SK-MEL-5 (cell line): ENCODE measurements at places on chromosomes 12 and 14.

GRCh38 chr14:76019676-76020075 lies 34.1 kb downstream of the IFT43 start:
- DNase-seq, result no peak

DNA sequence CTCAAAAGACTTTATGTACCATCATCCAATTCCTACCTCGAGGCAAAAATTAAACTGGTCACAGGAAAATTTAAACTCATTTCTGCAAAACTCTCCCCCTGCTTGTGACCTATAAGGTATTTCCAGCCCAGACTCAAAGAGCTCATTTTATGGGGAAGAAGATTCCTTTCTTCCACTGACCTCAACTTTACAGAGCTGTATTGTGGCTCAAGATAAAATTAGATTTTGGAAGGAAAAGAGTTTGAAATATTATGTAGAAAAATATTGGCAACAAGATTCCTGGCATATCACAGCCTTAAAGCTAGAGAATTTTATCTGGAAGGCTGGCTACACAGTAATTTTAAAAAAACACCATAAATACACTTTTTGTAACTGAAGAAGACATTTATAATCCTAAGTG lies 91.7 kb downstream of the STXBP6 start:
- DNase-seq, result peak; percentile 95

DNA sequence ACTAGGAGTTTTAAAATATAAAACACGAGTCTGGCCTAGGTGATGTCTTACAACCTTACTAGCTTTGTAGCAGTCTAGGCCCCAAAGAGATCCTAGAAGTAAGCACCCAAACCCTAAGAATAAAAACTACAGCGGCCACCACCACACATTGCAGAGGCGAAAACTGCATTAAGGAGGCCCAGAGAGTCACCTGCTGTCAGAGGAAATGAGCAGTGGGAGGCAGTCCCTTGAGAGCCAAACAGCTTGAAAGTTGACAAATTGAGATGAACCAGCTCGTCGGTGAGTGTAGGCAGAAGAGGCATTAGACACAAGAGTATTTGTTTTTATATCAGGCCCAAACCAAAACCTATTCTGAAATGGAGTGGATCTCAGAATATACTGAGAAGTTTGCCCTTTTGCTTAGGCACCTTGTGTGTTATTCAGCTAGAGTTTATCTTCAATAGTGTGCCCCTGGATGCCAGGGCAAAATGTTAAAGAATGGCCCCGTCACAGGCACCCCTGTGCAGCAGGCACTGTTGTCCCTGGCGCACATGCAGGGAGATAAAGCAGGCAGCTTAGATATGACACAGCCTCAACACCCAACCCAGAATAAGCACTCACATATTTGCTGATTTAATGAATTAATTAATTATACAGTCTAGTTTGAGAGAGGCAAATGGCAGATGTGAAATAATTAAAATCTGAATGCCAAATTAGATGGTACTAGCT lies 56.7 kb downstream of the TTC7B start:
- no peak for DNase-seq

DNA sequence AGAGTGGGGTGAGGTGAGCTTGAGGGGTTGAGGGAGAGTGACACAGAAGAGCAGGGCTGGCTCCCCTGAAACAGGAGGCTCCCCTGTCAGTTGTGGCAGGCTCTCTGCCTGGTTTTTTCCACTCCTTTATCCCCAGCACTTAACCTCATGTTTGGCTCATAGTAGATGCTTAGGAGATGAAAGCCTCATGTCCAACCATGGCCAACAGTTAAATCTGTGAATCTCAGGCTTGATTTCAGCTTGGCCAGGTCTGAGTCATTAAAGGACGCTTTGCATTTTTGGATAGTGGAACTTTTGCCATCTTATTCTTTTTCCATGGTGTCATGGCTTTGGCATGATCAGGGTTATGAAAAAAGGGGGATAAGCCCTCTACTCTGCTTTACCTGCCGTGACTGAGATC lies 117.2 kb downstream of the CACNA1C start:
- DNase-seq, result no peak

DNA sequence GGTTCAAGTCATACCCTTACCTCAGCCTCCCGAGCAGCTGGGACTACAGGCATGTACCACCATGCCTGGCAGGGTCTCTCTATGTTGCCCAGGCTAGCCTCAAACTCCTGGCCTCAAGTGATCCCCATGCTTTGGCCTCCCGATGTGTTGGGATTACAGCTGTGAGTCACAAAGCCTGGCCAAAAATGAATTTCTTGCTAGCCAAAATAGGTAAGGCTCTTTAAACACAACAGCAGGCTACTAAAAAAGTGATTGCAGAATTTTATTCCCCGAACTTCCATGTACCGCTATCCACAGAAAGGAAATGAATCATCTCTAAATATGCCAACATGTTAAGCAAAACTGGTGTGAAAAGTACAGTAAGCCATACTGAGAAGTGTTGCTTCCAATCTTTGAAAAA lies 50.6 kb downstream of the WDHD1 start:
- DNase-seq, result no peak

- DNase-seq, result no peak
Measured at GRCh38 chr12:54330442-54330841, 5.5 kb downstream of the COPZ1 start.

DNA sequence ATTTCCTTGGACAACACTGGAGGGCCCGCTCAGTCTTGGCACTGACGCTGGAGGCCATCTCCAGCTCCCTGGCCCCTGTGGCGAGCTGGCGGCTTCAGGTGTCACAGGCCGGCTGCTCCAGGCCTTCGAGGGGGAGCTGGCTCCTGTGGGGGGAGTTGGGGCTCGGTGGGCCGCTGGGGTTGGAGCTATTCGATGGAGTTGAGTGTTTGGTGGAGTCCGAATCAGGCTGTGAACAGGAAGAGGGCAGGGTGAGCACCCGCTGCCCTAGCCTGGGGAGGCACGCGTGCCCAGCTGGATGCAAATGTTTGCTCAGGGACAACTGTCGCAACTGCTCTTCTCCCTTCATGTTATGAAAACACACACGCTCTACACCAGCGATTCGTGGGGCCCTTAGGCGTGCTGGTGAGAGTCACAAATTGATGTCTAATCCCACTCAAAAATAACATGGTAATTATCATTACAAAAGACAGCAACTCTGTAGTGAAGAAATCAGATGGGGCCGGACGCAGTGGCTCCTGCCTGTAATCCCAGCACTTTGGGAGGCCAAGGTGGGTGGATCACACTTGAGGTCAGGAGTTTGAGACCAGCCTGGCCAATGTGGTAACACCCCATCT lies 11.3 kb downstream of the AMN start:
- DNase-seq, result no peak

DNA sequence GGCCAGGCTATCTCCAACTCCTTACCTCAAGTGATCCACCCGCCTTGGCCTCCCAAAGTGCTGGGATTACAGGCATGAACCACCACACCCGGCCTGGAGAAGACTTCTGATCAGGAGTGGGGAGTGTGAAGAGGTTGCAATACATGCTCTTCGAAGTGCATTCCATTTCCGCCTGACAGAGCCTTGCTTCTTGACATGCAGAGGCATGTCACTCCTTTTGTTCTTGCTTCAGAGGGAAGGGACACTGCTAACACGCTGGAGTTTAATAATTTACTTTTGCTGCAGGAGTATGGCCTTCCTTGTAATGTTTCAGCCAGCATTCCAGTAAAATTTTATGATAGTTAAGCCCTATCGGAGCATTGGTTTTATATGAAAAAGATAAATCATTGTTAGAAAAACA lies 74.9 kb downstream of the SLC25A47 start:
- DNase-seq, result no peak

GRCh38 chr14:79475887-79476532 lies 735.3 kb downstream of the DIO2 start:
- no peak for DNase-seq

GRCh38 chr12:93760275-93760875 lies 83.2 kb downstream of the CRADD start:
- no peak for DNase-seq

- peak; percentile 20 for DNase-seq
Measured at GRCh38 chr12:62934239-62934798, 631 bp downstream of the PPM1H start.

- DNase-seq, result no peak
Measured at GRCh38 chr12:68958322-68958721, 25.4 kb upstream of the CPM start.

DNA sequence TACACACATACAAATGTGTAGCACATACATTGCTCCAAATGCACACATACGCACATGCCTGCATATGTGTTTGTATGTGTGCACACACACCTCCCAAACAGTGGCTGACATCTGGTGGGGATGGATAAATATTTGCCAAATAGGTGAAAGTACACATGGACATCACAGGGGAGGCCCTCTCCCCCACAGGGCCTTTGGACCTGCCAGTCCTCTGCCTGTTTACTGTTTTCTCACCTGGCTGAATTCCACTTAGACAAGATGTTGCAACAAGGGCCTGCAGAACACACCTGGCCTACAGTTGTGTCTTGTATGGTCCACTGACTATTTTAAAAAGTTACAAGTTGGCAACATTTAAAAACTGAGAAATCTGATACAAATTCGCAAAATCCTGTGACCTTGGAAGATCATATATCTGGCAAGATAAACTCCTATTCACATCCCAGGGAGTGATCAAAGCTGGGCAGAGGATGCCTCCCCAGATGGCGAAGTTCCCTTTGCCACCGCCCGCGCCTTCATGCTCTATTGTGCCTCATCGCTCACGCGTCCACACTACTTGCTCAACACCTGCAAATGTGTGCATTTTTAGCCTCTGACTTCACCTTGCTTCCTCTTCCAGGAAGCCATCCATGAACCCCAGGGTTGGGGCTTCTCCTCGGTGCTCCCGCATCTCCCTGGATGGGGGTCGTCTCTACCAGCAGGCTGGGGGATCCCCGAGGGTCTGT lies 118.4 kb upstream of the FZD10 start:
- no peak for DNase-seq

DNA sequence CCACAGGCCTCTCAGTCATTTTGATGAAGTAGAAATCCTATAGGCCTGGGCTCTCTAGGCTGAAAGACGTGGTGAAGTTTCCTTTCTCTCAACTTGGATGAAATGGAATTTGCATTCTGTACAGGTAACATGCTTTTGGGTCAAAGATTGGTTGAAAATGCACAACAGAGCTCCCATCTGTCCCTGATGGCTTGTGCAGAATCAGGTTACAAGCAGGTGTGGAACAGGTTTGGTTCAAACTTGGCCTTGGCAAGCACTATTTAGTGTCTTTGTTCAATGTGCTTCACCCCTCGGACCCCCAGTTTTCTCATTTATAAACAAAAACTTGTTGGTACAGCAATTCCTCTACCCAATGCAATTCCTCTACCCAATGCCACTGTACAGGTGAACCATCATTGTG lies 1493.0 kb downstream of the AACS start:
- no peak for DNase-seq

- no peak for DNase-seq
Measured at GRCh38 chr14:35159742-35160409, 37.5 kb downstream of the PRORP start.

DNA sequence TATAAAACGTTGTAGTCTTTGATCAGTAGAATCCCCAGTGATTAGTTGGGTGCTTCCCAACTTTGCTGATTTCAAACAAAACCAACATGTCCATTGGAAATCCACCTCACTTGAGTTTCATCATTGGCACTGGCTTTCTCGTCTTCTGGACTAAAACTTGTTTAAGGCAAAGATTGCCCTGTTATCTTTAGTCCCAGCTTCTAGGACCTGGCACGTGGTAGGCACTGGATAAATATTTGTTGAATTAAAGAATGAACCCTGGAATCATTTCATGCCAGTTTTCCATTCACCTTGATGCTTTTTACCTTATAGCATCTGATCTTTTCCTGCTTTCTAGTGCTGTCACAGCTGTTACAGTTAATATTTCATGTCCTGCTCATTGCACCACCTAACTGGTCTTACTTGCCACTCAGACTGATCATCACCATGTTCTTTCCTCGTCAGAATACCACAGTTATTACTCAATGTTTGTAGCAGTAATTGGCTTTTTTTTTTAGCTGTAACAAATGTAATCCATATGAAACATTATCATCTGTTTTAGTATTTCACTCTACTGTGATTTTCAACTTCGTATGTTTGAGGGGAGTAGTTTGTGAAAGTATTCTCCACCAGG lies 7.3 kb upstream of the C12orf50 start:
- no peak for DNase-seq

- DNase-seq, result peak; percentile 75
Measured at GRCh38 chr14:104794099-104794498, 1.4 kb downstream of the AKT1 start.

DNA sequence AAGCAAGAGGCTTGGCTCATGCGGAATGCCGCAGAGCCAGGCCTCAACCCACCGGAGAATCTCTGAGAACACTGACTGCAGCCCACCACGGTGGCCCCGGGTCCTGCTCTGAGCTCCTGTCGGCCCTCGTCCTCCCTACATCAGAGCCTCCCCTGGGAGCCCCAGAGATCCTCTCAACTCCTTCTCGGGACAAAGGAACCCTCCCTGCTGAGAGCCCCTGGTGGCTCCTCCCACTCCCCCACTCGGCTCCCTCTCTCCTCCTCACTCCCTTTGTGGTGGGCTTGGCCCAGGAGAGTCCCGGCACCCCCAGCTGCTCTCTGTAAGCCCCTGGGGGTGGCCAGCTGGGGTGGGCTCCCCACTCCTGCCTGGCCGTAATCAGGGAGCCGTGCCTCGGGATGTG lies 11.1 kb upstream of the INF2 start:
- DNase-seq, result no peak

- DNase-seq, result no peak
Measured at GRCh38 chr12:8692573-8692972, 5.2 kb upstream of the RIMKLB start.

DNA sequence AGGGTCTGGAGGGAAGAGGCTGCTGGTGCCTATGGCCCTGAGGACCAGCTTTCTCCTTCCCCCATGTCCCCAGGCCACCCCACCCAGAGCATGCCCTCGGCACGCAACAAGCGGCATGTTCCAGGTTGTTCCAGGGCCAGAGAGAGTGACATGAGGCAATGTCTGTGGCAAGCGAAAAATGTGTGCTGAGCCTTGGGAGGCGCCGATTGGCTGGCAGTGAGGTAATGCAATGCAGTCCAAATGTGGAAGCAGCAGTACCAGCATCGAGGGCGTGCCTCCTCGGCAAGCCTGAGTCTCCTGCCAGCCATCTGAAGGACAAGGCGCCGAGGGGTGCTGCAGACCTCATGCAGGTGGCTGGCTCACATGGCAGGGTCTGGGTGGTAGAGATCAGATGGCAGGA lies 423.8 kb downstream of the NRXN3 start:
- no peak for DNase-seq

- no peak for DNase-seq
Measured at GRCh38 chr12:3935078-3935477, 61.9 kb upstream of the PARP11 start.

DNA sequence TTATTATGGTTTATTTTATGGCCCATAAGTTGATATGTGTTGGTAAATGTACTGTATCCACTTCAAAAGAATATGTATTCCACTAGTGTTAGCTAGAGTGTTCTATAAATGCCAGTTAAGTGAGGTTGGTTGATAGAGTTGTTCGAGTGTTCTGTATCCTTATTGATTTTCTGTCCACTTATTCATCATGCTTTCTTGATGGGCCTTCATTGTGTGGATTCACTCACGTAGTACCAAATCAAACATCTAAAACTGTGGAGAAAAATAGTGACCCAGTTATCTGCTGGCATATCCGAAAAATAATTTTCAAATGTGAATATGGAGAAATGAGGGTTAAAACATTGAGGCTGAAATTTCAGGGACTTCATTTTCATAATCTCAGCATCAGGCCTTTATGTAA lies 230.4 kb downstream of the TRHDE start:
- DNase-seq, result no peak
